ENCODE measurements at places on chromosomes 11 and 22.

DNA sequence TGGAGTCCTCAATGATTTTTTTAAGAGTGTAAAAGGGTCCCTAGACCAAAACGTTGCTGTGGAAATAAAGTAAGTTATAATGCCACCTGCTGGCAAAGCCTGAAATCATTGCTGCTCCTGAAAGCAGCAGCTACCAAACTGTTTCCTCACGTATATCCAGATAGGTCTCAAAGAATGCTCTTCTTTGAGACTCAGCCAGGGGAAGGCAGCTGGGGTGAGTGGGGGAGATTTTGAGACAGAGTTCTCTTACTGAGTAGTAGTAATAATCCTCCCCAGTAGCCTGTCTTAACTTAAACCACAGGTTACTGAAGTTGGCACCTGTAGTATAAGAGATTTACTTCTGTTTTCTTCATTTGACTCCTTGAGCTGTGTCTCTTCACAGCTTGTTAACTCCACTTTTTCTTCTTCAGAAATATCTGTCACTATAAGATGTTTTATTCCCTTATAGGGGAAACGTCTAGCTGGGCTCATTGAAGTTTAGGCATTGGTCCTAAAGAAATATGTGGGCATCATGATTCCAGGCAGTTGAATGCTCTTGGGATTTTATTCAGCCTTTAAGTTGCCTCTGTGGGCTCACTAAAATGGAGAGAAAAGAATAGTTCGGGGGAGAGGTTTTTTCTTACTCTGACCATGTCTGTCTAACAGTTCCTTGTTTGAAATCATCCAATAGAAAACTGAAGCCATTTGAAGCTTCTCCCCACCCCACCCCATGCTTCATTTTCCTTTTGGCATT lies 77.9 kb downstream of the BTBD10 start:
- peak; percentile 13 for DNase-seq

GRCh38 chr22:31867386-31868153 lies 76.8 kb upstream of the YWHAH start:
- no peak for DNase-seq

GRCh38 chr11:7088921-7089320 lies at the start of gene RBMXL2:
Gene RBMXL2, plus strand, starts transcription at chr11:7088998. Its CDS starts 123 bp downstream, at chr11:7089121.
- DNase-seq, result no peak

DNA sequence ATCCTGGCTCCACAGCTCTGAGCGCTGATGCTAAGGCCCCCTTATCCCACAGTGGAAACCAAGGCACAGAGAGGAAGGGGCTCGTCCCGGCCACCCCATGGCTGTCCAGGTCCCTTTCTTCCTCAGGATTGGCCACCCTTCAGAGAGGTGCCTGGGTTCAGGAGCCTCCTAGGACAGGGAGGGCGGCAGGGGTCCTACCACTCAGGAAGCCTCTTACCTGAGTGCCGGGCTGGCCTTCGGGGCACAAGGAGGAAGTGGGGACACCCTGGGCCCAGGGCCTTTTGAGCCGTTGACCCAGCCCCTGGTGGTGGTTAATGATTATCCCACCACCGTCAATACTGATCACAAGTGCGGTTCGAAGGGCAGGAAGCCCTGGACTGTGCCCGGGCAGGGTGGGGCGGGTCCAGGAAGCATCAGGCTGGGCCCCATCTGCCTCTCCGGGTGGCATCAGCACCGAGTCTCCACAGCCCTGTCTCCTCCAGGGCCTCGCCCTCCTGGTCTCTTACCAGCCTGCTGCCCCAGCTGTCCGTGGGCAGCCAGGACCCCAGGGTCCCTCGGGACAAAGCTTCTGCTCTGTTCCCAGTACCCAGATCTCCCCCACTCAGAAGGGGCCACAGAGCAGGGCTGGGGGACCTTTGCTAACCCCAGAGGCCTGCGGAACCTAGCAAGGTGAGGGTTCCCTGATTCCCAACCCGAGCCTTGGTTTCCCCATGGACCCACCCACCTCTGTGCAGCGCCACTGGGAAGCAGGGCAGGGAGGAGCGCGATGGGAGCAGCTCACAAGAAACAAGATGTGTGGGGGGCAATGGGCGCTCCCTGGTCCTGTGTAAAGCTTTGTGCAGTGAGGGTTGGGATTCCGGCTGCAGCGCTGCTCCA lies 15.0 kb upstream of the EHD1 start:
- no peak for DNase-seq

- no peak for DNase-seq
Measured at GRCh38 chr11:101278286-101278685, 148.7 kb upstream of the PGR start.

- DNase-seq, result no peak
Measured at GRCh38 chr11:71373791-71374454, 74.3 kb downstream of the DHCR7 start.

- peak; percentile 85 for DNase-seq
Measured at GRCh38 chr22:45240104-45240809, 437 bp downstream of the KIAA0930 start.

DNA sequence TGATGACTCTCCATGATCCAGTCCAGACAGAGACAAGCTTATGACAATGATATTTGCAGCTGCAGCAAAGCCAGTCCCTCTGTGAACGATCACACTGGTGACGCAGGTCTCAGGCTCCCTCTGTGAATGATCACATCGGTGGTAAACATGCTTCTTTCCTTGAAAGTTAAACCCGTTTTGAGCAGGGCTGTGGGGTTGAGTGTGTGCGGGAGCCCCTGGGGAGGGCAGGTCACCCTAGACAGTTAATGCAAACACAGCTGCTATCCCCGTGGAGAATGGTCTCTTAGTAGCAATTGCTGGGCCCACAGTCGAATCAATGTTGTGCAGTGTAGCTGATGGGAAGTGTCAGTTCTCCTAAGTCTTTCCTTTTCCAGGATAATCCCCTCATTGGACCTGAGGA lies 71.0 kb upstream of the KIRREL3 start:
- DNase-seq, result no peak

DNA sequence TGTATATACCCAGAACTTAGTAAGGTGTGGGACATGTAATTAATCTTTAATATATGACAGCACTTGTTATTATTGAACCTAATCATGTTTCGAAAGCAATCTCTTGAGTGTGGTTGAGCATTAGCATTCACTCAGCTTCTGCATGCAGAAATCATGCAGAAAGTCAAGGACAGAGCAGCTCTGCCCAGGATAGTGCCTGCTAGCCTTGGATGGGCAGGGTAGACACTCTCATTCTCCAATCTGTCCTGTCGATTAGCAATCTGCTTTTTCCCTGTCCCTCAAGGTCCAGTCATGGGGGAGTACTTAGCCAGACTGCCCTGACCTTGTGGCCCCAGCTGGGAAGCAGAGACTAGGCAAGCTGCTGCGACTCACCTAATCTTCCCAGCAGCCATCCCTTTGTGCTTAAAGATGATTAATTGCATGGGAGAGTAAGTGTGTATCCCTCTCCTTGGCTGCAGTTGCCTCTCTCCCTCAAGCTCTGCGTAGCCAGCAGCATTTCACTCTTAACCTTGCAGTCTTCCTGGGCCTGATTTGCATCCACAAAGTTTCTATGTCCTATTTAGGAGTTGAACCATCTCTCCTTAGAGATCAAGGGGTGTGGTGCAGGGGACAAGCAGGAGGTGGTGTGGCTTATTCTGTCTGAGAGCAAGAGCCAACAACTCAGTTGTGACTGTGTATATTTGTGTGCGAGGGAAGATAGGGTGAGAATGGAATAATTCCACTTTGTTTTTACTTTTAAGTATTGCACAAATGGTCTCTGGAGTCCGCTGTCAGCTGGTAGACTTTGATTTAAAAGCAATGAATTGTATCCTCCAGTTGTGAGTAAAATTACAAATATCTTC lies 101.4 kb downstream of the FDX1 start:
- no peak for DNase-seq

GRCh38 chr11:123197711-123198110 lies 2.7 kb upstream of the CLMP start:
- peak; percentile 77 for DNase-seq

DNA sequence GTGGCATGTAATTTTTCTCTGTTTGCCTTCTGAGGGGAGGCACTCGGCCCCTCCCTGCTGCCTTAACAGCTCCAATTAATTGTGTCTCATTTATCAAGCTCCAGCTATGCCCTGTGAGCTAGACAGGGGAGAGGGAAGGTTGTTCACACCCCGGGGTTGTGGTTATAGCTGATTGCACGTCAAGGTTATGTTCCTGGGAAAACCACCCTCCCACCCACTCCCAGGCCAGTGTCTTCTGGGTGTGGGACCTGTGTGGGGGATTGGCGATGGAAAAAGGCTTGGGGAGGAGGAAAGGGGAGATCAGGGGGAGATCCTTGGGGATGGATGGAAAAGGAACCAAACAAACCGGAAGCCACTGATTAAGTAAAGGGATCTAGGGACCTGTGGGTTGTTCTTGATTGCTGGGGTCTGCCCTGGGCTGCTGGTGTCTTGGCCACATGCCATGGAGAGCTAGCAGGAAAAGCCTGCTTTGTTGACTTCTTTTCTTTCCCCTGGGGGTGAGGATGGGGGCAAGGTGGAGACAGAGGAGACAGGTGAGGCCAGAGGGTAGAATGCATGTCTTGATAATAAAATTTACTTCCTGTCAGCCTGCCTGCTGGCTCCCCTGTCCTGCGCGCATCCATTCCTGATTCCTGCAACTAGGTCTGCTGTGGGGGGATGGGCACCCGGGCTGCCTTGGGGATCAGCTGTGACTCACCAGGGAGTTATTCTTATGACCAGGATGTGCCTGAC lies 13.5 kb upstream of the SORL1-AS1 start:
- DNase-seq, result peak; percentile 38

- DNase-seq, result no peak
Measured at GRCh38 chr22:50186761-50187523, 1.2 kb downstream of the TRABD start.
